Ecto neural progenitor cell (in vitro differentiated cells): ENCODE measurements at places on chromosomes 16 and 17.

DNA sequence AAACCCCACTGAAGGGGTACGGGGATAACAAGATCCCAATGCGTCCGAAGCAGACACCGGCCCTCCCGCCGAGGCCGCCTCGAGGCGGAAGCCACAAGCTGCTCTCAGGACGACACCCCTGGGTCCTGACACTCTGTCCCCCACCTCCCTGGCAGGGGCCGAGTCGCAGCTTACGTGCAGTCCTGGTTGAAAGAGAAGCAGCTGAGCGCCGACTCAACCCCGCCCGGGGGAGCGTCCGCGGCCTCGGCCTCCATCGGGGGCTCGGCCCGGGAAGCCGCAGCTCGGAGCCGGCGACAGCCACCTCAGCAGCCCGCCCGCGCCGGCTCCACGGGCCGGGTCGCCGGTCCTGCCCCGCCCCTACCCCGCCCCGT, at the start of gene WIPI1:
WIPI1 (minus strand) TSS at position 329 of the 371 bp plus-strand sequence; CDS start at position 254, 75 bp downstream.
- no peak for DNase-seq

GRCh38 chr17:10018461-10018891, 113.4 kb upstream of the RCVRN start:
- DNase-seq: peak; percentile 64

- DNase-seq: peak; percentile 78
These were observed at the start of gene HSD11B2 for GRCh38 chr16:67430977-67431774. HSD11B2 (plus strand) TSS chr16:67431121; CDS start chr16:67431249, 128 bp downstream.

DNA sequence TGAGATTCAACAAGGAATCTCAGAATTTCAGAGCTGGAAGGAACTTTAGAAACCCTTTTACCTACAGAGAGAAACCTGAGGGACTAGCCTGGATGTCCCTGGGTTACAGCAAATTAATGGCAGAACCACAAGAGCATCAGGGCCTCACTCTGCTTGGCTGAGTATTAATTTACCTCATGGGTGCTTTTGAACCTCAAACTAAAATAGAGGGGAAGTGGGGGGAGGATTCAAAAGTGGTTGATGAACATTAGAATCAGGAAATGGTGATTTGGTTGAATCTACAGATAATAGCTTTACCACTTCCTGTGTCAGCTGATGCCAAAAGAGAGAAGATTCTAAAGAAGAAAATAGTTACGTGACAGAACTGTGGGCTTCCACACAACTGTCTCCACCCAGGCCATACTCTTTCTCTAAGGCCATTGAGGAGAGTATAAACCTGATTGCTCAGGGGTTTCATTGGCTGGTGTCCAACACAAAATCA, 11.3 kb upstream of the SKAP1 start:
- no peak for DNase-seq

DNA sequence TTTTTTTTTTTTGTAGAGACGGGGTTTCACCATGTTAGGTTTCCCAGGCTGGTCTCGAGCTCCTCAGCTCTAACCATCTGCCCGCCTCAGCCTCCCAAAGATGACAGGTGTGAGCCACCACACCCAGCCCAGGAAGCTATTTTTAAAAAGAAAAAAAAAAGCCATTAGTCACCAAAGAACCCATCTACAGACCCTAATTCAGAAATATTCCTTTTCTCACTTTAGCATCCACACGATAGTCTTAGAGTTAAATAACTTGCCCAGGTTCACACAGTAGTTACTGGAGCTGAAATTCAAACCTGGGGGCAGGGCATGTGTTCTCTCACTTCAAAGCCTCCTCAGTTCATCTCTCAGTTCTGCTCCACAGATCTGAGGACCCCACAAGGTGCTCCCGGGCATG, 70.3 kb upstream of the NOL11 start:
- no peak for DNase-seq

GRCh38 chr17:19876529-19877161, 8.9 kb upstream of the ULK2 start:
- DNase-seq: no peak

DNA sequence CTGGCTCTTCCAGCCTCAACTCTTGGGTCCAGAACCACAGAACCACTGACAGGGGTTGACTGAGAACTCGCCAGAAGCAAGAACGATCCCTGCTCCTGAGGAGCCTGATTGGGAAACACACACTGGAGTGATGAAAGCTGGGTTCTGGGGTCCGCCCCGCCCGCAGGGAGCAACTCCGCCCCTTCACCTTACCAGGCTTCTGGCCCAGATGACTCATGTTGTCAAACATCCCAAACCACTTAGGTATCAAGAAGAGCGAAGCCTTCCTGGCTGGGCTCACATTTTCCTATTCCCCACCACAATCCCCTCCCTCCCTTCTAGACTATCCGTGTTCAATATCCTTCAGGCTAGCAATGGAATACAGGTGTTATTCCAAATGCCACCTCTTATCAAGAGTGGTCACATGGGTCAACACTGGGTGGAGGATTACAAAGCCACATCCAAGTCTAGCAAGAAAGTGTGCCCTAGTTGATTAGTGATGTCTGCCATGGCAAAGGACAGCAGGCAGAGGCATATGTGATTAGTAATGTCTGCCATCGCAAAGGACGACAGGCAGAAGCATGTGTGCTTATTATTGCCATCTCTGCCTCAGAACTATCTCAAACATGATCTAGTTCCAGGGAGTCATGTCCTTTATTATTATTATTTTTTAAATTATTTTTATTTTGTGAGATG, 70.5 kb downstream of the TIMM22 start:
- DNase-seq: no peak

GRCh38 chr17:79036596-79036995, 12.6 kb downstream of the C1QTNF1 start:
- no peak for DNase-seq

- DNase-seq: no peak
These were observed 375.7 kb upstream of the CDH11 start for GRCh38 chr16:65497571-65497970.

DNA sequence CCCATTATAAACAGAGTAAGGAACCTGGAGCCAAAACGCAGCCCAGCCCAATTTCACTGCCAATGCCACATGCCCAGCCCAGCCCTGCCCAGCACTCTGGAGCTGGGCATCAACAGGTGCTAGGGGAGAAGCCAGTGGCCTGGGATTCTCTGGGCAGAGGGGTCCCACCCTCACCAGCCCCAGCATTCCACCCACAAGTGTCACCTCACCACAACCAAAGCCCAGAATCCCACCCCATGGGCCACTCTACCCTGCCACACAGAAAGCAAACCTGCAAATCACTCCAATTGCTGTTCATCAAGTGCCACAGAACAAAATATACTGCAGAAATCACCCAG, 102.5 kb upstream of the CDH5 start:
- no peak for DNase-seq

GRCh38 chr17:82772026-82772425, 20.2 kb downstream of the TBCD start:
- no peak for DNase-seq

GRCh38 chr16:88437367-88437964, 15.6 kb upstream of the ZFPM1 start:
- peak; percentile 86 for DNase-seq

GRCh38 chr16:61817583-61818278, 218.5 kb downstream of the CDH8 start:
- no peak for DNase-seq

GRCh38 chr17:40322358-40323315, 13.7 kb downstream of the RARA start:
- DNase-seq: peak; percentile 75

- no peak for DNase-seq
These were observed 1.6 kb downstream of the C1QL1 start for GRCh38 chr17:44966348-44967025.

DNA sequence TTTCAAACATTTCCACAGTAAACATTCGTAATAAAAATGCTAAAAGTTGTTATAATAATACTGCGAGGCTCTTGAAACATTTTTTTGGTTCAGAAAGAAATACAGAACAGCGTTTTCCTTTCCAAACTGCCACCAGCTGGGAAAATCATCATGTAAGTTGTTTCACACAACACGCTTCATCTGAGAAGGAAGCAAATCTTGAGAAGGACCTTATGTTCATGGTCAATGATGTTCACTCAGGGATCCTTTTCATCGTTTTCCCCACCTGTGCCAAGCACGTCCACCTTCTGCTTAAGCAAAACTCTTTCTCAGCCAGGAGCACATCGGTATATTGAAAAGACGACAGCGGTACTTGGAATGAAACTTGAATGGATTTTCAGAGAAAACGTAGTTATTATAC, 274.5 kb upstream of the ELAC2 start:
- DNase-seq: no peak

GRCh38 chr17:76395980-76396379, 11.6 kb downstream of the SPHK1 start:
- DNase-seq: no peak

DNA sequence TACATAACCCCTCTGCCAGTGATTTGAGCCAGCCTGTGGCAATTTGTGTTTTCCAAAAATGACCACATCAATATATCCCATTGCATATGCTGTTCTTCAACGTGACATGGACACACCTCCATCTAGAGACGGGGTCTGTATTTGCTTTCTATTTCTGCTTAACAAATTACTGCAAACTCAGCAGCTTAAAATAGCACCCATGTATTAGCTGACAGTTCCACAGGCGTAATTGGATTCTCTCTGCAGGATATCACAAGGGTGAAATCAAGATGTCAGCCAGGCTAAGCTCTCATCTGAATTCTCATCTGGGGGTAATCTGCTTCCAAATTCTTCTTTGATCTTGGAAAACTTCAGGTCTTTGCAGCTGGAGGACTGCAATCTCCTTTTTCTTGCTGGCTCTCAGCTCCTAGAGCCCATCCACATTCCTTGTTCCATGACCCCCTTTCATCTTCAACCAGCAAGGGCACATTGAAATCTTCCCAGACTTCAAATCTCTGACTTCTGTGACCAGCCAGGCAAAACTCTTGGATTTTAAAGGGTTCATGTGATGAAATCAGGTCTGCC, 8.2 kb downstream of the KRT9 start:
- DNase-seq: no peak

DNA sequence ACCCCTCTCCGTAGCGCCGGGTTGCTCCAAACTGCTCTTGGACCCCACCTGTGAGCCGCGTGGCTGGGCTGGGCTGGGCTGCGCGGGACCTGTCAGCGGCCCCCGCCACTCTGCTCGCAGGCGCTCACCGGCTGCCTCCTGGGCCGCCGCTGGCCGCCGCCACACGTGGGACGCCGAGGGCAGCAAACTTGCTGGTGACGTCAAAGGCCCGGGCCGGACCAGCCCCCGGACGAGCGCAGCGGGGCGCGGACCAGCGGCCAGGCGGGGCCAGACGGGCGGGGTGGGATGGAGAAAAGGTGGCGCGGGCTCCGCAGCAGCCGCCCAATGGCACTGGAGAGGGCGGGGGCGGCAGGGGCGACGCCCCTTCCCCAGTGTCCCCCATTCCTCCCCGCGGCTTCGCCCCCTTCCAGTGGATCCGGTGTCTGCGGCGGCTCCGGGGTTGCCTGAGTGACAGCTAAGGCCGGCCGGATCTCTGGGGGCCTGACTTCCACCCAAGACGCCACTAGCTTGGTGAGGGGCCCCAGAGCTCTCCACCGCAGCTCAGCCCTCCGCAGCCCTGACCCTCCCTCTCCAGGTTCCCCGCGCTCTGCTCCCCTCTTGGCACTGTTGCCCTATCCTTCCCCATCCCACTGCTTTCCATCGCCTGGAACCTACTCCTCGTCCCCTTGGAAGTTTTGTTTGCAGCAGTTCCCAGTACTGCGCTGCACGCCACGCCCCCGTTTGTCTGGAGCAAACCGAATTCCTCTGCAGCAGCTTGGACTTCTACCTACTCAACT, at the start of gene HS3ST3A1:
HS3ST3A1 (minus strand) TSS at position 154 of the 776 bp plus-strand sequence. CDS start 800 bp downstream, outside the sequence.
- peak; percentile 96 for DNase-seq

- no peak for DNase-seq
These were observed 3.4 kb upstream of the TM4SF5 start for GRCh38 chr17:4768298-4768697.

GRCh38 chr17:58321571-58322525, 6.7 kb downstream of the TSPOAP1 start:
- DNase-seq: no peak

GRCh38 chr17:69909389-69909788, 165.6 kb upstream of the KCNJ16 start:
- no peak for DNase-seq

GRCh38 chr17:60526726-60527125, 684 bp upstream of the APPBP2 start:
- no peak for DNase-seq

DNA sequence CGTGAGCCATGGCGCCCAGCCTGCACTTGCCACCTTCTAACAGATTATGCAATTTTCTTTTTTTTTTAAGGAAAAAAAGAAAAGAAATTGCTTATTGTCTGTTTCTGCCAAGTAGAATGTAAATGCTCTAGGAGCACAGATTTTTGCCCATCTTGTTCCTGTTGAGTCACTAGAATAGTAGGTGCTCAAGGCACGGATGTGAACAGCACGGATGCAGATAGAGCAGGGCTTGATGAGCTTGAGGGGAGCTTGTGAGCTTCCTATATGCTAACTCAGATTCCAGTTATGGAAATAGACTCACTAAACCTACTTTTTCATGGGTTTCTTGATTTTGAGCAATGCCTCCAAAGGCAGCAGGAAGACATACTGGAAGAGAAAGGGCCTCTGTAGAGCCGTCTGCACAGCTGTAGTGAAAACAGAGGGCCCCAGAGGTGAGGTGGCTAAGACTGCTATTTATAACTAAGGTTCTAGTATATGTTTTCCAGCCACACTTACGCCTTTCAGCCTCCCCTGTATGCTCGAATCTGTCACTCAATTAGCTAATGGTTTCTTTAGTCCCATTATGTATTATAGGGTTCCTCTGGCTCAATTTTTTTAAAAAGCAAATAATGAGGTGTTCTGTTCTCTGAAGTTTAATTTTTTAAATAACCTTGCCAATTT, 72.8 kb downstream of the WWP2 start:
- no peak for DNase-seq

GRCh38 chr17:40309031-40309948, at the start of gene RARA:
RARA (plus strand) TSS chr17:40309180; CDS start chr17:40331219, 22,039 bp downstream.
- DNase-seq: peak; percentile 87

DNA sequence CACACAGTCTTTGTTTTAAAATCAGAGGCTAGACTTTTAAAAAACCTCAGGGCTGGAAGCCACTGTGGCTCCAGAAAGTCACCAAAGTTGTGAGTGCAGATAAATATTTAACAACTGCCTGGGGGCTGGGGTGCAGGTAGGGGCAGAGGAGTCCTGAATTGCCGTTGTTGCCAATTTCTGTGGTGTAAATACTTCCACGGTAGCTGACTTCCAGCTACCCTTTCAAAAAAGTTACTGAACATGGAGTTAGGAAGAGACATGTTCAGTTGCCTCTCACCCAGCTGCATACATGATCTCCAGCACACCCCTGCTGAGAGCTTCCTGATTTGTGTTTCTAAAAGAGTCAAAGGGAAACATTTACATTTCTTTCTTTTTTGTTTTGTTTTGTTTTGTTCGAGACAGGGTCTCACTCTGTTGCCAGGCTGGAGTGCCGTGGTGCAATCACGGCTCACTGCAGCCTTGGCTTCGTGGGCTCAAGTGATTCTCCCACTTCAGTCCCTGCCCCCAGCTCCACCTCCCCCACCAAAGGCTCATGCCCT, 58.7 kb downstream of the PLXDC1 start:
- no peak for DNase-seq

DNA sequence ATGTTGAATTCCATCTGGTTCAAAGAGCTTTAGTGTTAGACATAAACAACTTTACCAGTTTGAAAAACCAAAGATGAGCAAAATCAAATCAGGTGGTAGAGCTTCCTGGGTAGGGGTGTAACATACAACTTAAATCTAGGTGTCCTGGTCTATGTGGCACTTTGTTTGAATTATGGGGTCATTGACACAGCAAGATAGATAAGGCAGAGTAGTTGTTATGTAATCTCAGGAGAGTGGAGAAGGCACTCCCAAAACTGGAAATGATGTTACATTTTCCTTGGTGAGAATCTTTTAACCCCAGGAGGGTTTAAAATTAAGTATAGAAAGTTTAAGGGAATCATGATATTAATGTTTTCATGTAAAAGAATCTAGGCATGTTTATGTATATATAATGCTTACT, 31.9 kb downstream of the CCDC42 start:
- no peak for DNase-seq

- no peak for DNase-seq
These were observed 71.1 kb upstream of the DNAH17 start for GRCh38 chr17:78648293-78648692.
